PC-3 (cell line): ENCODE measurements at places on chromosomes 5 and 9.

GRCh38 chr5:115209279-115209678, 39.6 kb upstream of the TRIM36 start:
- H3K4me1 ChIP-seq: no peaks in the 10 kb centered on the region
- no peak overlapping the region for H3K4me3 ChIP-seq
- H3K27me3 ChIP-seq: no peaks in the 10 kb centered on the region
- no peak for DNase-seq
- H3K27ac ChIP-seq: no peak overlapping the region
- no peaks in the 10 kb centered on the region; the same call in 1 of the 2 replicates for H3K36me3 ChIP-seq

- H3K27ac ChIP-seq: peak overlapping the region; percentile 76; the same call in 1 of the 2 replicates
- peaks cover 41% of the 10 kb centered on the region for H3K4me1 ChIP-seq
- H3K36me3 ChIP-seq: no peaks in the 10 kb centered on the region
- no peak overlapping the region; the same call in 1 of the 2 replicates for H3K4me3 ChIP-seq
- DNase-seq: no peak
- no peaks in the 10 kb centered on the region for H3K27me3 ChIP-seq
These were observed 8.0 kb downstream of the BRD3 start for GRCh38 chr9:134059661-134060395.

- H3K4me3 ChIP-seq: no peak overlapping the region
- H3K27me3 ChIP-seq: no peaks in the 10 kb centered on the region
- DNase-seq: no peak
These were observed 24.8 kb upstream of the FOXI1 start for GRCh38 chr5:170080786-170081445.

- H3K27me3 ChIP-seq: no peaks in the 10 kb centered on the region
- H3K4me3 ChIP-seq: no peak overlapping the region
- no peak for DNase-seq
- H3K36me3 ChIP-seq: peaks cover 10% of the 10 kb centered on the region; the same call in 1 of the 2 replicates
These were observed 44.3 kb downstream of the NUP214 start for GRCh38 chr9:131169563-131170240.

DNA sequence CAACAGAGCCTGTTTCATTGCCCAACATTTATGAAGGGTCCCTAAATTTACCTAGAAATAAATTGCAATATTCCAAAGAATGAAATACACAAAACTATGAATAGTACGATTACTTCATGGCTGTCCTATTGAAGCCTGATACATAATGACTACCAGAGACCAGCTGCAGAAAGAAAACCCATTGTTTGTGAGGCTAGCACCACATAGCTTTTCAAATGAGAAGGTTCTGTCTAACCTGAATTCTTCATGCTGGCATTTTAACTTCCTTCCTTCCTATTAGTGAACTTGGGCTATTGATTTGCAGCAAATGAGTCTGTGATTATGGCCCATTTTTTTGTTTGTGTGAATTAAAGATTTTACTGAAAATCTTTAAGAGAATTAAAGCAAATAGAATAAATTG, 47.3 kb downstream of the MEGF10 start:
- H3K4me3 ChIP-seq: no peak overlapping the region
- no peak for DNase-seq
- H3K4me1 ChIP-seq: no peaks in the 10 kb centered on the region
- no peak overlapping the region for H3K27ac ChIP-seq
- no peaks in the 10 kb centered on the region for H3K36me3 ChIP-seq
- H3K27me3 ChIP-seq: peaks cover 75% of the 10 kb centered on the region

GRCh38 chr5:61653807-61654580, 321.9 kb downstream of the ZSWIM6 start:
- no peak overlapping the region for H3K4me3 ChIP-seq
- DNase-seq: no peak
- H3K36me3 ChIP-seq: no peaks in the 10 kb centered on the region
- no peaks in the 10 kb centered on the region for H3K4me1 ChIP-seq
- H3K27ac ChIP-seq: no peak overlapping the region

- peak overlapping the region; percentile 72 for H3K4me3 ChIP-seq
- no peak overlapping the region for H3K27ac ChIP-seq
- H3K27me3 ChIP-seq: peaks cover 45% of the 10 kb centered on the region
- no peak for DNase-seq
These were observed 815 bp downstream of the PDZD2 start for GRCh38 chr5:31639481-31640411.

DNA sequence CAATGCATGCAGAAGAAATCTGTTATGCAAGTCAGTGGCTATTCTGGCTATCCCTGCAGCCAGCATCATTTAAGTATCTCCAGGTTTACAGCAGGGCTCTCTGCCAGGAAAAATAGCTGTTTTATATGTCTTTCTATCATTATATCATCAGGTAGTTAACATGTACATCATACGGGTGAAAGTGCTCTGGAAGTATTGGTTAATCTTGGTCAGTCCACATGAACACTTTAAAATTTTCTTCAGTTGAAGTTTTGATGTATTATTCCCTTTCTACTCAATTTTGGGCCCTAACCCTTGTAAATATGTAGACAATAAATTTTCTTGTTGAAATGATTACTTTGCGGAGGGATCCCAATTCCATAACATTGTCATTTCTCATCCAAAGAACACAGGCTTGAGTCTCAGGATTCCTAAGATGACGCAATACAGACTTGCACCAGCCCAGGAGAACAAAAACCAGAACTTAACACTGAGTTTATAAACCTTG, 67.5 kb downstream of the SEMA6A start:
- H3K4me1 ChIP-seq: no peaks in the 10 kb centered on the region
- DNase-seq: no peak
- no peaks in the 10 kb centered on the region for H3K36me3 ChIP-seq
- H3K27ac ChIP-seq: no peak overlapping the region

GRCh38 chr9:16954040-16954439, 83.6 kb upstream of the BNC2 start:
- no peaks in the 10 kb centered on the region for H3K36me3 ChIP-seq
- H3K4me1 ChIP-seq: no peaks in the 10 kb centered on the region
- H3K4me3 ChIP-seq: no peak overlapping the region

DNA sequence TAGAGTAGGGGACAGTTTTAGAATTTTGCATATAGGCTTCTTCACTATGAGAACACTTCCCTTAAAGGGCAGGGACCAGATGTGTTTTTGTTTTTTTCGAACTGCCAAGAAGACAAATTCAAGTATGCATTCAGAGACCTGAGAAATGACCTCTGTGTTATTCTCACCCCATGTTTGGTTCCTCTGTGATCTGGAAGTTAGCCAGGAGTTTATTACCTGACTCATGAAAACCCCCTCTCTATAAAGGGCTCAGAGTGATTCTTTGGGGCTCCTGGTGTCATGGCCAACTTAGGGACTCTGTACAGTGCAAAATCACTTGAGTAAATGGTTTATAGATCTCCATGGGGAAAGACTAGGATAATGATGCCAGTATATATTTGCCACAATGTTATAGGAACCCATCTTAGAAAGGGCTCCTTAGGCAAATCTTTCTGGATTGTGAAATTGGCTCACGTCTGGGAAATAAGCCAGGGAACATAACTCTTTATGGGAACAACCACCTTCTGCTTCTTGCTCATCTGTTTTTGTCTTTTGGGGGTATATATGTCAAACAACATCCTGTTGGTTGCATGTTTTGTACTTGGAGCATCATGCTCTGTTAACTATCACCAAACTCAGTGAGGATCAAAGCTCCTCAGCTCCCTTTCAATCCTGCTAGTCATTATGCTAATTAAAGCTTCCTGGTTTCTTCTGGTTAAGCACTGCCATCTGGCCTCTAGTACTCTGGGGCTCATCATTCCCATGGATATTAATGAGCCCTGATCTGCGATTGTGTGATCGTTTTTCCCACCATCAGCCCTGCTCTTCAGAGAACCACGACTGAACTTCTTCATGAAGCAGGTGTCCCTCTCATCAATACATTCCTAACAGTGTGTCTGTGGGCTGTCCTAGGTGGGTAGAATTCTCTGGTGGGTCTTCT, 173.4 kb upstream of the CDH12 start:
- no peak overlapping the region for H3K4me3 ChIP-seq
- H3K27me3 ChIP-seq: no peaks in the 10 kb centered on the region
- no peaks in the 10 kb centered on the region for H3K36me3 ChIP-seq
- no peaks in the 10 kb centered on the region for H3K4me1 ChIP-seq
- H3K27ac ChIP-seq: no peak overlapping the region

DNA sequence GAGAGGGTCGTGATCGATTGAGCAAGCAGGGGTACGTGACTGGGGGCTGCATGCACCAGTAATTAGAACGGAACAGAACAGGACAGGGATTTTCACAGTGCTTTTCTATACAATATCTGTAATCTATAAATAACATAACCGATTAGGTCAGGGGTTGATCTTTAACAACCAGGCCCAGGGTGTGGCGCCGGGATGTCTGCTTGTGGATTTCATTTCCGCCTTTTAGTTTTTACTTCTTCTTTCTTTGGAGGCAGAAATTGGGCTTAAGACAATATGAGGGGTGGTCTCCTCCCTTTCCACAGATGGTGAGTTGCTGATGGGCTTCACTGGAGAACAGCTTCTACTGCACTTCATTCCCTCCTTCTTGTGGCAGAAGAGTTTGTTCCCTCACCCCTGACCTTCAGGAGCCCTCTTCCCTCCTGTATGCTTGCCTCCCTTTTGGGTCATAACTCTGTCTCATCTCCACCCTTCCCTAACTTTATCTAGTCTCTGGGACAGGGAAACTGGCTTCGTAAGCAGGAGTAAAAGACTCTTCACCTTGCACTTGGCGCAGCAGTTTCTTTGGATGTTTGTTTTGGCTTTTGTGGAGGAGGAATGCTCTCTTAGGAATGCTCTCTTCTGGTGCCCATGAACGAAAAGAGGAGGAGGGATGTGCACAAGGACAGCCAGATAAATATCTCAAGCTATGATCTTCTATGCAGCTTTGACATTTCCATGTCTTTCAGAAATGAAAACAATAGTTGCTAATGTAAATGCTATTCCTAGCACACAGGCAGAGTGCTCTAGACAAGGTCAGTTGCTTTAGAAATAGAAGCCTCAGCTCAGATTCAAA, 139.8 kb upstream of the RPS23 start:
- H3K4me1 ChIP-seq: peaks cover 39% of the 10 kb centered on the region
- H3K36me3 ChIP-seq: no peaks in the 10 kb centered on the region
- H3K27me3 ChIP-seq: no peaks in the 10 kb centered on the region
- H3K4me3 ChIP-seq: no peak overlapping the region
- no peak for DNase-seq
- H3K27ac ChIP-seq: no peak overlapping the region

DNA sequence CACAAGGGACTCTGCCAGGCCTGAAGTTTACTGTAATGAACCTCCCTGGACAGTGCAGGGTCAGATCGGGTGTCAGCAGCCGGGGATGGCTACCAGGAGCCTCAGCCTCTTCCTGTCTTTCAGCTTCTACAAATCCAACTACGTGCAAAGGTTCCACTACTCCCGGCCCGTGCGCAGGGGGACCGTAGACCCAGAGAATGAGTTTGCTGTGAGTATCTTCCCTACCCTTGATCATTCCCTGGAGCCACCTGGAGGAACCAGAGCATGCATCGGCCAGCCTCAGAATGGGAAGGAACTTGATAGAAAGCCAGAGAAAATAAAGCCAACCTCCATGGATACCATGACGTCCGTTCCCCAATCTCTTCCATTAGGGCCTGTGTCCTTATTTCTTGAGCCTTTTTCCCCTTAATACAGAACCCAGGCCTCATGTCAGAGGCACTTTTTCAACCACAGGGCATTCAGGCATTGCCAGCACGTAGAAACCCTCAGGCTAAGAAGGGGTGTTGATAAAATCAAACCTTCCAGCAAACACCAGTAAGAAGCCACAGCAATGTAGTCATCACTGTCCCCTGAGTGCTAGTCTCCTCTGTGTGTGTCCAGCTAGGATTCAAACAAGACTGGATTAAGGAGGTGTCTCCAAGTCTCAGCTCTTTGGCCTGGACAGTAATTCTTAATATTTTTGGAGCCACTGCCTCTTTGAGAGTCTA, 49.0 kb upstream of the FOXI1 start:
- no peak overlapping the region for H3K4me3 ChIP-seq
- no peaks in the 10 kb centered on the region for H3K4me1 ChIP-seq
- peak; percentile 8 for DNase-seq
- no peak overlapping the region for H3K27ac ChIP-seq
- no peaks in the 10 kb centered on the region for H3K27me3 ChIP-seq

- DNase-seq: no peak
- H3K27ac ChIP-seq: no peak overlapping the region
- H3K36me3 ChIP-seq: no peaks in the 10 kb centered on the region
- H3K4me1 ChIP-seq: peaks cover 10% of the 10 kb centered on the region
These were observed 39.0 kb upstream of the DMXL1 start for GRCh38 chr5:119031905-119032304.

DNA sequence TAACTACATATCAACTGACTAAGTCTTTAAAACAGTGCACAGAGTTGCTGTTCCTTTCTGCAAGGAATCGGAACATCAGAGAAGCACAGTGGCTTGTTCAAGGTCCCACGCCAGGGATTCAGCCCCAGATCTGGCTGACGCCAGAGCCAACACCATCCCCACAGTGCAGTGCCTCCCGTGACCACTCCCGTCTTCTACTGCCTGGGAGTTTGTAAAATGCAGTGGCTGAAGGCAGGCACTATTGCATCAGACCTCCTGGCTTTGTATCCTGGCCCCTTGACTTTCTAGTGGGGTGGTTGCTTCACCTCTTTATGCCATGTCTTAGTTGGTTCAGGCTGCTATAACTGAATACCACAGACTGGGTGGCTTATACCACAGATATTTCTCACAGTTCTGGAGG, 131.0 kb downstream of the NSG2 start:
- H3K36me3 ChIP-seq: no peaks in the 10 kb centered on the region
- peaks cover 87% of the 10 kb centered on the region for H3K27me3 ChIP-seq
- H3K4me1 ChIP-seq: no peaks in the 10 kb centered on the region

DNA sequence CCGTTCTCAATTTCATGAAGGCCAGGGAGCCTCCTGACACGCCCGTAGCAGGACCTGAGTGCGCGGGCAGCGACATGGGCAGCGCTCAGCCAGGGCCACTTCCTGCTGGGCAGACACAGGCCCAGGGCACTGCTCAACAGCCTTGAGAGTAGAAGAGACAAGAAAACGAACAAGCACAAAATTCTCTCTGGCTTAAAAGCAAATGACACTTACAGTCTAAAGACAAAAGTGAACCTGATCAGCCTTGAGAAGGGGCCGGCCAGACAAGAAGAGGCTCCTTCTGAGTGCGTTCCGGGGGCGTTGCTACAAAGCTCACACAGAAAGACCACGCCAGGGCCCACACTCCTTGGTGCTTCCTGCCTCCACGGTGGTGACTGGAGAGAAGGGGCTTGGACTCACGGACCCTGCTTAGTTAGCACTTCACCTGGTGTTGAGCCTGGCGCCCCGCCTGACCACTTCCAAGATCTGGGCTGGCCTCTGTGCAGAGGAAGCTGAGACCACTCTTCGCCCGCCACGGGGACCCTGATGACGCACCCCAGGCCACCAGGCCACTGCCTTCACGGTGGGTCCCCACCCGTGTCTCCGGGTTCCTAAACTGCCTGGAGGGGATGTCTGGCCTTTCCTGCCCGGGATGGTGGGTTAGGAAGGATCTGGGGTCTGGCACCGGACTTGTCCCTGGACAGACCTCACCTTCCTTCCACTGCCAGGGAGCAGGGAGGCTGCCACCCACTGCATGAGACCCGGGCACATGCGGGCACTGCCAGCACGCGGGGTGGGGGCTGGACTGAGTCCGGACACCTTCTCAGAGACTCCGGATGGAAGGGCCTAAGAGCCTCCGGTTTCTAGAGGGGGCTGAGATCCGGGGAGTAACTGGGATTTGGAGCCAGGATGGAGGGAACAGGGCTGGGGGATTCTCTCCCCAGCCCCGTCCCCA, 1.3 kb downstream of the SLC12A7 start:
- peaks cover 25% of the 10 kb centered on the region for H3K4me1 ChIP-seq
- H3K27ac ChIP-seq: peak overlapping the region; percentile 31
- H3K36me3 ChIP-seq: no peaks in the 10 kb centered on the region; the same call in 1 of the 2 replicates

- peaks cover 9% of the 10 kb centered on the region; the same call in 1 of the 2 replicates for H3K4me1 ChIP-seq
- H3K27me3 ChIP-seq: no peaks in the 10 kb centered on the region
- no peaks in the 10 kb centered on the region for H3K36me3 ChIP-seq
- H3K27ac ChIP-seq: no peak overlapping the region
These were observed 380.8 kb upstream of the CDH18 start for GRCh38 chr5:20368571-20369517.

GRCh38 chr9:104885818-104886709, 41.9 kb downstream of the ABCA1 start:
- no peak for DNase-seq
- no peak overlapping the region for H3K4me3 ChIP-seq
- no peak overlapping the region for H3K27ac ChIP-seq
- no peaks in the 10 kb centered on the region for H3K27me3 ChIP-seq
